Cardiac septum (tissue), 1 donor: ENCODE measurements at places on chromosomes 7 and 10. TPM values are rescaled to one million over a fixed set of nuclear protein-coding genes. Genes with fewer than 3 reads are reported as not detected.

TRIM4 gene
- total RNA-seq, result 7.8 TPM

RAB19 gene
- not detected for total RNA-seq

SH2D4B gene
- not detected for total RNA-seq

ZNF804B gene
- total RNA-seq, result 0.05 TPM

NPC1L1 gene
- total RNA-seq, result 0.19 TPM

PDE6C gene
- not detected for total RNA-seq

ZNF488 gene
- 0.16 TPM for total RNA-seq

SMC3 gene
- 21.3 TPM for total RNA-seq

GPR15LG gene
- not detected for total RNA-seq

DNA sequence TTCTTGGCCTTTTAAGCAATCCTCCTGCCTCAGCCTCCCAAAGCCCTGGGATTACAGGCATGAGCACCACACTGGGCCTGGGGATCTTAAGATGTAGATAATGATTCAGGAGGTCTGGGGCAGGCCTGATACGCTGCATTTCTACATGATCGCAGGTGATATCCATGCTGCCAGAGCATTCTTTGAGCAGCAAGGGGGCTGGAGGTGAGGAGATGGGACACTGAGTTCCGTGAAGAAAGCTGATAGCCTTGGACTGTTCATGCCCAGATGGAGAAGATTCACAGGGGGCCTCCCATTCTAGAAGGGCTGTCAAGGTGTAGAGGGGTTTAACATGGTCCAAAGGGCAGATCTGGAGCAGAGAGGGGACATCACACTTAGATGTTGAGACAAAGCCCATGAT lies 480.3 kb downstream of the RPS24 start:
- no peak for DNase-seq

- DNase-seq, result no peak
Observed at GRCh38 chr10:34495938-34496337, 319.2 kb downstream of the PARD3 start.

- DNase-seq, result no peak
Observed at GRCh38 chr7:120327054-120327453, 54.1 kb downstream of the KCND2 start.

DNA sequence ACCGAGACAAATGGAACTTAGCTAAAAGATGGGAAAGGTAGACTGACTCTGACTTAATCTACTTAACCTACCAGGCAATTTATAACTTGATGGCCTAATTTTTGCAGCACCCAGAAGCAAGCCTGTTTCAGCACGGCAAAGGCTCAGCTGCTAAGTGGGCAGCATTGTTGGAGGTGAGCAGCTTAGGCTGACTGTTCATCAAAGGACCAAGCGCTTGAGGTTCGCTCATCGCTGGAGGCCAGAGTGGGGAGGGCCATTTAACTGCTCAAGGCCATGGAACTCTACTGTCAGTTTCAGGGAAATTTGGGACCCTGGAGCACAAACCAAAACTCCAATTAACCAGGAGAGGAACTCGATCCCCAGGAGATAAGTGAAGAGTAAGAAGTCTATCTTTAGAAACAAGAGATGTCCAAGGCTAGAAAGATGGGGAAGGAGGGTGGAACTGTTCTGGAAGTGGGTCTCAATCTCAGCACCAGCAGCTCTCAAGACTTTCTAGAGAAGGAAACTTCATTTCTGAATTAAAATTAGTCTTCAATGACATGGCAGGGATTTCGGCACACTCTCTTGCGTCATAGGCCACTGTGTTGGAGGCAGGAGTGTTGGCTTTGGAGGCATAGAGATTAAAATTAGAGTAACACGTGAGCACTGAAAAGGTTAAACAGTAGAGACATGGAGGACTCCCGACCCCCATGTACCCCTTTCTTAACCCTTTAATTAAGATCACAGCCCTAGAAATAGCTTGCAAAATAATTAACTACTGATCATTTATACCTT lies 43.1 kb downstream of the EGFR start:
- no peak for DNase-seq

- DNase-seq, result no peak
Observed at GRCh38 chr7:91397612-91398011, 133.4 kb downstream of the FZD1 start.

- DNase-seq, result no peak
Observed at GRCh38 chr7:94142281-94142680, 138.1 kb upstream of the BET1 start.

DNA sequence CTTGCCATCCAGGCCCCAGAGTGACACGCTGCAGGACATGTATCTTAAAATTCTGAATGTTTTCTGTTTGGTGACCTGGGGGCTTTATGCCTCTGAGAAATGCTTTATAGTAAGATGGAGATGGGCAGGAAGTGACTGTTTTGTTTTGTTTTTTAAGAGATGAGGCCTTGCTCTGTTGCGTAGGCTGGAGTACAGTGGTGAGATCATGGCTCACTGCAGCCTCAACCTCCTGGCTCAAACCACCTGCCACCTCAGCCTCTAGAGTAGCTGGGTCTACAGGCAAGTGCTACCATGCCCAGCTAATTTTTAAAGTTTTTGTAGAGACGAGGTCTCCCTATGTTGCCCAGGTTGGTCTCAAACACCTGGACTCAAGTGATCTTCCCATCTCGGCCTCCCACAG lies 20.6 kb downstream of the ZNF777 start:
- DNase-seq, result no peak

- no peak for DNase-seq
Observed at GRCh38 chr7:73425356-73425983, 8.1 kb upstream of the FZD9 start.

- no peak for DNase-seq
Observed at GRCh38 chr10:104329735-104330134, 8.5 kb downstream of the ITPRIP start.

DNA sequence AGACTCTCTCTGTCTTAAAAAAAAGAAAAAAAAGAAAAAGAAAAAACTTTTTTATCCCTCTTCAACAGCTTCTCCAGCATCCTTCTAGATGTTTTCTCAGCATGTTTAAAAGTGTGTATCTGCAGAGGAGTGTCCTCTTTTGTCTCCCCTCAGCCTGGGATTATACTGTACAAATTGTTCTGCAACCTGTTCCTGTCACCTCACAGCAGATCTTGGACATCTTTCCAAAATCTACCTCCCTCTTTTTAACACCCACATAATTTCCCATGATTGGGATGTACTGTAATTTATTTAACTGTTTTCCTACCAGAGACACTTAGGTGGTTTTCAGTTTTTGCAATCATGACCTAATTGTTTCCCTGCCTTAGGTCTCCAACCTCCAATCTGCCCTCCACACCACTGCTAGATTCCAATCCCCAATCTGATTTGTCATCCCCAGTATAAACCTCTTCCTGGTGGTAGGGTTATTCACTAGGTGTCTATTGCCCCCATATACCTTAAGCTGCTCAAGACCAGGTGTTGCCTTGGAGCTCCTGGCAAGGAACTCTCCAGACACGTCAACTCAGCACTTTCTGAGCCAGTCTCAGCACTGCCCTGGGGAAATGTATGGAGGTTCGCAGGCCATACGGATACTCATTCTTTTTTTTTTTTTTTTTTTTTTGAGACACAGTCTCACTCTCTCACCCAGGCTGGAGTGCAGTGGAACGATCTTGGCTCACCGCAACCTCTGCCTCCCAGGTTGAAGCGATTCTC lies 17.6 kb upstream of the DDIT4 start:
- no peak for DNase-seq

DNA sequence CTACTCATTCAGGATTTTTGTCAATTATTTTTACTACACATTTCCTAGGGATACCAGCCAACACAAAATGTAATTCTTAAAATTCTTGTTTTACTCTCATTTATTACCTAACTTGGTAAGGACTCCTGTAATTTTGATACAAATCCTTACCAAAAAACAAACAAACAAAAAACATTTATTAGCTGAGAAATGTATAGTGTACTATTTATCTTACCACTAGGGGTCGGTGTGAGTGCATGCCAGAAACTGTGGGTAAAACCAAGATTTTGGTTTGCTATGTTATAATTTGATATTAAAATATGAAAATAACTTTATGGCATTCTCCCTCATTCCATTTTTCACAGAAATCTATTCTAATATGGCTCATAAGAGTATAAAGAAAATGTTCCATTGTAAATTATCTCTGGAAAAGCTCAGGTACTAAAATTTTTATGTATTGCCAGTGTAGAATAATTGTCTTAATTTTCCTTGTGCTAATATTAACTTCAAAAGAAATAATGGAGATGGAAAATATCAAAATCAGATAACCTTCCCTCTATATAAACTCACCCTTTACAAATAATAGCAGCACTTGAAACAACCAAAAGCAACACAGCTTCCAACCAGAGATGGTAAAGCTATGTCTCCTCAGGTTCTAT lies 290.8 kb upstream of the PCDH15 start:
- no peak for DNase-seq

DNA sequence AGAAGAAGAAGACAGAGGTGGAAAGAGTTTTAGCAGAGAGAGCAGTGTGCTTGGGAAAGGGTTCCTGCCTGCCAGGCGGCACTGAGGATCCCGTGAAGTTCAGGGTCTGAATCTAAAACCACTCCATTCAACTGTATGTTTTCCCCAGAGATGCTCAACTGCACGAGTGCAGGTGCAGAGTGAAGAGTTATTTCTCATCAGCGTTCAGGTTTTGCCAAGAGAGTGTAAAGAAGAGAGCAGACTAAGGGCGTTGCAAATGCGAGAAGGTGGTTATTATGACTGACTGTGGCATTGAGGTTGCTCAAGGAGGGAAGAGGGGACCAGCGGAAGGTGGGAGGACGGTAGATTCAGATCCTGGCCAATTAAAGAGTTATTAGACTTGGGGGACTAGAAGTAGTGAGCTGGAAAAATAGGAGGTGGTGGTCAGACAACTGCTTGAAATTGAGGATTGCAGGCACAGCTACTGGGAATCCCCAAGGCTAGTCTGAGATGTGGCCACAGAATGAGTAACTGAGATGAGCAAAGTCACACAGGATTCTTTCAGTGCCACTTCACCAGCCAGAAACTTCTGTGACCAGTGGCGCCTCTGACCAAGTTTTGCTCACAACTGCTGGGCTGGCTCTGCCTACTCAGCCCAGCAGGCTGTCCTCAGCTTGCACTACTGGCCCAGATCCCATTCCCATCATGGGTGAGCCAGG lies 29.1 kb downstream of the STRA8 start:
- DNase-seq, result peak; percentile 38

DNA sequence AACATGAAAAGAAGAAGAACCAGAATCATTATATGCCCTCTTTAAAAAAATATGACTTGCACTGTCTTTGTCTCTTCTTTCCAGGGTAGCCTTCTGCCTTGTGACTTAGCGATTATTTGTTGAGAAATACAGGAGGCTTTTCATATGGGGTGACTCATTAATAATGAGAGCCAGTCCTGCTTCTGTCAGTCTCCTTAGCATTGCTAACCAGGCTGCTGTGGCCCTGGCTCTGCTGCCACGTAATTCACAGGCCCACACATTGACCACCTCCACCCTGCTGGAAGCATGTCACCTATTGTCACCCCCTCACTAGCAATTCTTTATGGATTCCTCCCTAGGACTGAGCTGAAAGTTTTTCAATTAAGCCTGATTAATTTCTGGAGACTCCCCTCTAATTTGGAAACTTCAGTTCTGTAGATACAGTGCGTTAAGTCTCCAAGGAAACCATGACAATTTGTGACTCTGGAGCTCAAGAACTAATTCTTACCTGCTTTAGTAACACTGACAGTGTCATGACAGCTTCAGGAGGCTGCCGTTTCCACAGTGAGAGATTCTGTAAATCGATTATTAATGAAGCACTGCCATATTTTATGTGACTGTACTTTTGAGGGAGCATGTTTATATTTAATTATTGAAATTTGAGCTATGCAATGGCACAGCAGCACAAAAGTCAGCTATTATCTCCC lies 267.9 kb upstream of the SP8 start:
- no peak for DNase-seq

GRCh38 chr7:105249216-105249615 lies 139.5 kb downstream of the SRPK2 start:
- no peak for DNase-seq

DNA sequence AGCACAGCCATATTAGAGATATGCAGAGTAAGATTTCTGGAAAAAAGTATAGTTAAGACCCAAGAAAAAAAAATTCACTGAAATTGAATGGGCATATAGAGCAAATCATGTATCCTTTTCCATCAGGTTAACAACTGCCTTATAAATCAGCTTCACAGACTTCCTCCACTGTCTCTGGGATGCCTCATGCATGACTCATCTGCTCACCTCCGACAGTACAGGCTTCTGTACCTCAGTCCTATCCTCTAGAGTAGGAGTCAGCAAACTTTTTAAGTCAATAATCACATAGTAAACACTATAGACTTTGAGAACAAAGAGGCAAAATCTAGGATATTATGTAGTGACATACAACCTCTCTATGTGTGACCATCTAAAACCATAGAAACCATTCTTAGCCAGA lies 211.6 kb upstream of the SP8 start:
- no peak for DNase-seq

GRCh38 chr7:90958647-90959046 lies 305.6 kb upstream of the FZD1 start:
- no peak for DNase-seq

GRCh38 chr10:95431900-95432342 lies 129.2 kb downstream of the SORBS1 start:
- DNase-seq, result no peak

GRCh38 chr7:36657036-36657660 lies 67.1 kb downstream of the AOAH start:
- DNase-seq, result no peak

DNA sequence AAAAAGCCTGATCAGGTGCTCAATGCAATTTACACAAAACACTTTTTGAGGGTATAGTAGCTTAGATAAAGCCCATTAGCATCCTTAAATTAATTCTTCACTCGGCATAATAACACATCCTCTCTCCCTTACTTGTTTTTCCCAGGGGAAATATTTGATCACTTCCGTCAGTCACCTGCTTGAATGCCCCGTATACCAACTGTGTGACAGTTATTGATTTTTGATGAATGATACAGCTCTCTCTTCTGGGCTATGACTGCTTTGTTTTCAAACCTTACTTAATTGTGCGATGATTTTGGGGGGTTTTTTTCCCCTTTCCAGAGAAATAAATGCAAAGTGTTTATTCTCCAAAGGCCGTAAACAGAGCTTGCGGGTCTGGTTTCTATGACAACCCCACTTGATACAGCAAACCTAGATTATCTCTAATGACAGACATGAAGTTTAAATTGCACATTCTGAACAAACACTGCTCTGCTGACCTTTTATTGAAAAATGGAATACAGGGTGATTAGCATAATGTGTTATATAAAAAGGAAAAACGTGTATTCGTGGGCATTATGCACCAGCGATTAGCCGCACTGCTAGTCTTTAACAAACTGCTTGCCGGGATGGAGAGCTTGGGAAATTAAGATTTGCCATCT lies 78.4 kb upstream of the NANOS1 start:
- DNase-seq, result no peak
